NCI-H510A treated with DMSO at 0.1 percent for 48 hours (cell line): ENCODE measurements at places on chromosomes 12 and 14.

- DNase-seq, result no peak
Observed at GRCh38 chr12:130973109-130973508, 19.4 kb downstream of the ADGRD1 start.

- peak; percentile 36 for DNase-seq
Observed at GRCh38 chr14:99261912-99262787, 9.8 kb downstream of the BCL11B start.

- DNase-seq, result peak; percentile 81
Observed at GRCh38 chr12:104507672-104508071, 50.9 kb downstream of the CHST11 start.

DNA sequence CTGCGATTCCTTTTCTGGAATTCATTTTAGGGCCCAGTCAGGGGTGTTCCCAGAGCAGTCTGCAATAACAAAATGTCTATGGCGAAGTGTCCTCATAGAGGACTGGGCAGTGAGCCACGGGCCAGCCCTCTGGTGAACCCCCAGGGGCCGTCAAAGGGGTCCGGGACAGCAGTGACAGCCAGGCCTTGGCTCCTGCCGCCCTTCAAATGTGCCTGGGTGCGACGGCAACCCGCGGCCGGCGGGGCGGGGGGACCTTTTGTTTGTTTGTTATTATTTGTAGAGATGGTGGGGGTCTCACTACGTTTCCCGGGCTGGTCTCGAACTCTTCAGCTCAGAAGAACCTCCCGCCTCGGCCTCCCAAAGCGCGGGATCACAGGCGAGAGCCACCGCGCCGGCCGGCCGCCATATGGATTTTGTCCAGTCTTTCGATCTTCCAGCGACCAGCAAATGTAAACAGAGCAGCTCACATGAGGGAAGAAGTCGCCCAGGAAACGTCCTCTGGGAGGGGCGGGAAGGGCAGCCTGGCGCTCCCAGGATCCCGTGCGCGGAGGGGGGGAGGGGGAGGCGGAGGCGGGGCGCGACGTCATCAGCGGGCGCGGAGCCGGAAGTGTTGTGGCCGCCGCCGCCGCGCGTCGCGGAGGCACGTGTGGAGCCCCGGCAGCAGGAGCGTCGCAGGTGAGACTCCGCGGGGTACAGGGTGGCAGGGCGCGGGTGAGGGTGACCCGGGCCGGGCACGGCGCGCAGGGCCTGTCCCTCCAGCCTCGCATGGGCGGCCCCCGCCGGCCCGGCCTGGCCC, at the start of gene TRMT61A:
Gene TRMT61A (plus strand): TSS at position 610 of the 796 bp plus-strand sequence. CDS start 783 bp downstream, outside the sequence.
- DNase-seq, result peak; percentile 81

GRCh38 chr14:90536511-90537191, 139.8 kb downstream of the CALM1 start:
- DNase-seq, result no peak

DNA sequence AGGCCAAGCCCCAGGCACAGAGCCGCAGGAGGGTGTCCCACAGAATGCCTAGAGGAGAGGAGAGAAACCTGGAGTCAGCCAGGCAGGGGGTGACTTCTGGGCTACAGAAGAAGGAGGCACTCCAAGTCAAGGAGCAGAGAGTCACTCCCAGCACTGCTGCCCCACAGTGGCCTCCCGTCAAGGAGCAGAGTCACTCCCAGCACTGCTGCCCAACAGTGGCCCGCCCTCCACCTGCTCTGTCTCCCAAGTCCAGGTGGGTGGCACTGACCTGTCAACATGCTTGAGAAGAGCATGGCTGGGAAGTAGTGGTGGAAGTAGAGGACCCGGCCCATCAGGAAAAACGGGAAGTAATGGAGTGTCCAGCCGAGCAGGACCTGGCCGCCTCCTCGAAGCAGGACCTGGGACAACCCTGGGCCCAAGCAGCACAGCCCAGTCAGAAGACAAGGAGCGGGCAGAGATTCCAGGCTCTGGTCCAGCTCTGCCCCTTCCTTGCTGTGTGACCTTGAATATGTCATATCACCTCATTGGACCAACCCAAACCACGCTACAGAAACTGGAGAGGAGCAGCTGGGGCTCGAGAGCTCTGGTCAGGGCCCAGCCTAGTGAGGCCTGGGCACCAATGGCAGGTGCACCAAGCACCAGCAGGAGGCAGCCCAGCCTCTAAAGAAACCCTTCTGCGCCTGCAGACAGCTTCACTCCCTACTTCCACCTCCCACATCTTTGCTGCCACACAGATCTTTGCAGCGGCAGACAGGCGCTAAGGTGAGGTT, 7.6 kb upstream of the NGB start:
- no peak for DNase-seq

- DNase-seq, result no peak
Observed at GRCh38 chr12:95096852-95097251, 23.4 kb upstream of the NR2C1 start.

DNA sequence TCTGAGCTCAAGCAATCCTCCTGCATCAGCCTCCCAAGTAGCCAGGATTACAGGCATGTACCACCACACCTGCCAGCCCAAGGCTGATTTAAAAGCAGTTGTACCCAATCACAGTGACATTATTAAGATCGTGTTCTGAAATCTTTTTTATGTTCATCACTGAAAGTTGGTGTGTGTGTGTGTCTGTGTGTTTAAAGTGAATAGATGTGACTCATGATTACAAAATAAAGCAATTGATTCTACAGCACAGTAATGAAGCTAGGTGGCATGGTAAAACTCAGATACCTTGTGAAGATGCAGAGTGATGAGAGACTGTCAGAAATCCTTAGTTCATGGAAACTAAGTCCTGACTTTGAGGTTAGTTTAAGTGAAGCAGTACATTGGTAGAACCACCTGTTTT, 74.2 kb upstream of the ATP2B1 start:
- DNase-seq, result no peak

GRCh38 chr12:103930787-103931735, 851 bp downstream of the HSP90B1 start:
- DNase-seq, result no peak

DNA sequence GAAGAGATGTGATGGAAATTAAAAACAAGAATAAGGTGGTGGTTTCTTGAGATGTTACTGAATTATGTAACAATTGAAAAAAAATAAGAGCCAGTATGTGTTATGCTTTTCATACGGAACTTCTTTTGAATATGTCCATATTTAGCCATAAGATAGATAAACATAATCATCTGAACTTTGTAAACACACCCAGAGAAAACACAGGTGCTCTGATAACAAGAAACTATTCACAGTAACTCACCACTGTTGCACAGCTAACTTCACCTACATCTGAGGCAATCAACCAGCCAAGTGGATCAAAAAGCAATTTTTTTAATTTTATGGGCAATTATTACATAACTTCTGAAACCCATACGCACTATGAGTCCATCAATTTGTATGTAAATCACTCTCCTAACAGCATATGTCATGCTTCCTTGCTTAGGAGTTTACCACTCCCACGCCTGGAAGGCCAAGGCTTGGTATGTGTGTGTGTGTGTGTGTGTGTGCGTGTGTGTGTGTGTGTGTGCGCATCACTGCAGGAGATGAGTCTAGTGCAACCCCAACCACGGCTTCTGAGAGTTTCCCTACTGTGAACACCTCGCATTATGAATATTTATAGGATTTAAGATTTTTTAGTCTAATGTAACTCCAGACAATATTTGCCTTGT, 443.4 kb downstream of the BCAT1 start:
- DNase-seq, result no peak

- DNase-seq, result no peak
Observed at GRCh38 chr12:118044075-118044474, 16.9 kb downstream of the WSB2 start.

DNA sequence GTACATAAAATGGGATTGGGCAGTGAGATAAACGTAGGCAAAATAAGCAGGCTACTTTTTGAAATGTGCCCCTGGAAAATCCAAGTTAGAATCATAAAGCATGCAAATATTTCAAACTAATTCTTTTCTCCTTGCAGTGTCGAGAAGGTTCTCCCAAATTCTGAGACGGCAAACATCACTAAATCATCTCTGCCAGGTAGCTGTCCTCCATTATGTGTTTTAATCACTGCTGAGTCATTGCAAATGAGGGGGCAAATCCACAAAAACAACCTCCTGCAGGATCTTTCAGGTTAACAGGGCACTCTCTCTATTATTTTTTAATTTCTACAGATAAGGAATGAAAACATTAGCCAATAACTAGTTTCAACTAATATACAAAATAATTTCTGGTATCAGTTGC, 63.2 kb upstream of the RIC8B start:
- DNase-seq, result no peak

DNA sequence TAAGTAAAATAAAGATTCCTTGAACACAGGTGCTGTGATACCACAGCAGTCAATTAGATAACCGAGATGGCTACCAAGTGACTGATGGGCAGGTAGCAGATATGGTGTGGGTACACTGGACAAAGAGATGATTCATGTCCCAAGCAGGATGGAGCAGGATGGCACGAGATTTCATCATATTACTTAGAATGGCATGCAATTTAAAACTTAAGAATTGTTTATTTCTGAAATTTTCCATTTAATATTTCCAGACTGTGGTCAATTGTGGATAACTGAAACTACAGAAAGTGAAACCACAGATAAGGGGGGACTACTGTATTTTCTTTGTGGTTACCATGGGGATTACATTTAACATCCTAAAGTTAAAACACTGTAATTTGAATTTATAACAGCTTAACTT, 7.5 kb upstream of the ZFP36L1 start:
- DNase-seq, result no peak

GRCh38 chr14:20343862-20344220, 406 bp downstream of the PARP2 start:
- no peak for DNase-seq

GRCh38 chr14:59920378-59920683, 387 bp downstream of the LRRC9 start:
- peak; percentile 60 for DNase-seq
